ENCODE measurements at places on chromosomes 16 and 17. TPM values are rescaled to one million over a fixed set of nuclear protein-coding genes. Genes with fewer than 3 reads are reported as not detected.

ABCA9 gene
- polyA plus RNA-seq: 6.0 TPM

CSH2 gene
- not detected for polyA plus RNA-seq

TLCD3B gene
- 1.8 TPM for polyA plus RNA-seq

NCBP3 gene
- 21.9 TPM for polyA plus RNA-seq

MT1H gene
- 0.98 TPM for polyA plus RNA-seq

GPR142 gene
- polyA plus RNA-seq: 0.13 TPM

TBC1D3I gene
- polyA plus RNA-seq: 1.4 TPM

LRRC59 gene
- polyA plus RNA-seq: 305 TPM

PYDC1 gene
- not detected for polyA plus RNA-seq

- H3K27ac ChIP-seq: peak overlapping the region; percentile 48
- no peaks in the 10 kb centered on the region for H3K36me3 ChIP-seq
- peaks cover 26% of the 10 kb centered on the region for H3K4me1 ChIP-seq
- H3K27me3 ChIP-seq: no peaks in the 10 kb centered on the region
- peak overlapping the region; percentile 27 for H3K4me3 ChIP-seq
These were observed 429 bp downstream of the KIF1C start for GRCh38 chr17:4998027-4998731.

DNA sequence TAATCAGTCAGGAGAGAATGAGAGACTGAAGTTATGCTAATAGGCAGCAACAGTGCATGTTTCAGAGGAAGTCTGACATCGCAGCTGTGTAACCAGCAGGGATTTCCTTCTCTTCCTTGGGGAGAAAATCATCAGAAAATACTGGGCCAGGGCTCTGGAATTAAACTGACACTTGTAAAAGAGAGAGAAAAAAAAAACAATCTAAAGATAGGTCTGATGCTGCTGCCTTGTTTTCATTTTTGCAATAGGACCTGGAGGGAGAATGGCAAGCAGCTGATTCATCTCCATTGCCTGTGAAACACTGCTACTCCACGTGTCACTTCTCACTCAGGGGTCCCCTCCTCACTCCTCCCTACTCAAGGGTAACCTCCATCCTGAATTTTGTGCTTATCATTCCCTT is 17.7 kb upstream of the CORO6 start:
- no peak for DNase-seq
- H3K36me3 ChIP-seq: peaks cover 17% of the 10 kb centered on the region
- peaks cover 4% of the 10 kb centered on the region for H3K4me1 ChIP-seq
- H3K27me3 ChIP-seq: no peaks in the 10 kb centered on the region
- H3K27ac ChIP-seq: no peak overlapping the region

- no peak for DNase-seq
- H3K4me3 ChIP-seq: no peak within 1 kb of the TSS
- peaks cover 4% of the 10 kb centered on the region for H3K4me1 ChIP-seq
- H3K27ac ChIP-seq: no peak within 1 kb of the TSS
- peaks cover 77% of the 10 kb centered on the region for H3K27me3 ChIP-seq
These were observed at the start of gene HNF1B for GRCh38 chr17:37744961-37745800. HNF1B (minus strand) TSS chr17:37745059; CDS start chr17:37744884, 175 bp downstream.

DNA sequence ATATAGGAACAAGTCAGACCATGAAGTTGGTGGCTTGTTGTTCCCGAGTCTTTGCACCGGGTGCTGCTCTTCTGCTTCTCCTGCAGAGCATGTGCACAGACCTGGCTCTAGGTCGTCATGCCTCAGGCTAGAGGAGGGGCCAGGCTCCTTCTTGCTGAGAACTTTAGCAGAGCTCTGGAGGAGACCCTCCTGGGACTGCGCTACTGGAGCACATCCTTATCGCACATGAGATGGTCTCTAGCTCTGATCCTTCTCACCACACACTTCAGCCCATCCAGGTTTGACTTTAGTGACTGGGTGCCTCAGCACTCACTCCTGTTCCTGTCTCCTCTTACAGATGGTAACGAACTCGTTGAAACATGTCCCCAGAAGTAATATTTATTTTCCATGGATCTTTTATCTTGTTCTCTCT is 14.9 kb downstream of the FOXK2 start:
- peak overlapping the region; percentile 14 for H3K27ac ChIP-seq
- H3K36me3 ChIP-seq: no peaks in the 10 kb centered on the region
- H3K4me3 ChIP-seq: no peak overlapping the region

GRCh38 chr17:10031606-10032005 is 126.5 kb upstream of the RCVRN start:
- no peak for DNase-seq
- H3K27me3 ChIP-seq: no peaks in the 10 kb centered on the region
- H3K36me3 ChIP-seq: no peaks in the 10 kb centered on the region

GRCh38 chr17:8223356-8224126 is 13.2 kb upstream of the AURKB start:
- peaks cover 9% of the 10 kb centered on the region for H3K4me1 ChIP-seq
- peak; percentile 70 for DNase-seq
- H3K4me3 ChIP-seq: peak overlapping the region; percentile 35
- no peaks in the 10 kb centered on the region for H3K27me3 ChIP-seq
- H3K27ac ChIP-seq: peak overlapping the region; percentile 94

- no peak for DNase-seq
- no peak overlapping the region for H3K4me3 ChIP-seq
- H3K27ac ChIP-seq: no peak overlapping the region
These were observed 8.9 kb downstream of the RNF166 start for GRCh38 chr16:88697116-88697830.

DNA sequence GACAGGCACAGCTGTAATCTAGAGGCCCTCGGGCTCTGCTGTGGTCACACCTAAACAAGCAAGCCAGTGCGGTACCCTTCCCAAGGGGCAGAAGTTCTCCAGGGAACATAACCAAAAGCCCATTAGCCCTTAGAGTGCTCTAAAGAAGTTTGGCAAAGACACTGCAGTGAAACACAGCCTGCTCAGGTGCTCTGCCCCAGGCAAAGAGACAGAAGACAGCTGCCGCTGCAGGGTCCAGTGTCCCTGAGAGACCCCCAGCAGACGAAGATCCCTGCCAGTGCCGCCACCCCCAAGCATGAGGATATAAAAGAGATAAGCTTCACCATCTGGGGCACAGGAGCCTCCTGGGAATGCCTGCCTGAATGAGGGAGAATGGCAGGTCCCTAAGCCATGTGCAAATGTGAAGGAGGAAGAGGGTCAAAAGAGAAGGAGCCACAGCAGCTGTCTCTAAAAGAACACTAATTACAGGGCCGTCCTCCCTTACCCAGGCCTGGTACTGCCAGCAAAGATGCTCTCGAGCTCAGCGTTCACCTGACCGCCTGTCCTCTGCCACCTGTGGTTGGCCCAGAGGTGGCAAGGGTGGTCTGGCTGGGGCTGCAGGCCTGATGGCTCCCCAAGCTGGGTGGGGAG is 29.7 kb downstream of the CUEDC1 start:
- H3K27ac ChIP-seq: no peak overlapping the region
- H3K36me3 ChIP-seq: no peaks in the 10 kb centered on the region
- H3K27me3 ChIP-seq: no peaks in the 10 kb centered on the region
- no peak overlapping the region for H3K4me3 ChIP-seq
- peaks cover 44% of the 10 kb centered on the region for H3K4me1 ChIP-seq

- DNase-seq: no peak
- H3K4me1 ChIP-seq: no peaks in the 10 kb centered on the region
- no peak overlapping the region for H3K27ac ChIP-seq
- H3K4me3 ChIP-seq: no peak overlapping the region
- H3K36me3 ChIP-seq: no peaks in the 10 kb centered on the region
These were observed 20.1 kb upstream of the ALDH3A1 start for GRCh38 chr17:19768046-19768782.

DNA sequence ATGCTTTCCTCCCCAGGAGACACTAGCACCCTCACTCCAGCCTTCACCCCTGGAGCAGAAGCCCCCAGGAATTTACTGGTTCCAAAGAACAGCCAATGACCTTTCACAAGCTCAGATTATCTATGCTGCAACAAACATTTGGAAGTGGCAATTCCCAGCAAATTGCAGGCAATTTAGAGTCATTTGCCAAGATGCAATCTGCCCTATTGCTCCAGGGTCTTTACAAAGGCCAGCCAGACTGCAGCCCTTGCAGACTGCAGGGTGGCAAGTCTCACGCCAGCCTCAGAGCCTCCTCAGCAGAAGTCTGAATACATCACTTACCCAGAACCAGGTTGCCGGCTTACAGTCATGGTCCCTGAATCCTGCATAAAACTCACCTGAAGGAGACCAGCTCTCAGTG is 21.8 kb downstream of the AXIN1 start:
- DNase-seq: no peak
- no peaks in the 10 kb centered on the region for H3K27me3 ChIP-seq
- no peak overlapping the region for H3K4me3 ChIP-seq
- no peak overlapping the region for H3K27ac ChIP-seq

DNA sequence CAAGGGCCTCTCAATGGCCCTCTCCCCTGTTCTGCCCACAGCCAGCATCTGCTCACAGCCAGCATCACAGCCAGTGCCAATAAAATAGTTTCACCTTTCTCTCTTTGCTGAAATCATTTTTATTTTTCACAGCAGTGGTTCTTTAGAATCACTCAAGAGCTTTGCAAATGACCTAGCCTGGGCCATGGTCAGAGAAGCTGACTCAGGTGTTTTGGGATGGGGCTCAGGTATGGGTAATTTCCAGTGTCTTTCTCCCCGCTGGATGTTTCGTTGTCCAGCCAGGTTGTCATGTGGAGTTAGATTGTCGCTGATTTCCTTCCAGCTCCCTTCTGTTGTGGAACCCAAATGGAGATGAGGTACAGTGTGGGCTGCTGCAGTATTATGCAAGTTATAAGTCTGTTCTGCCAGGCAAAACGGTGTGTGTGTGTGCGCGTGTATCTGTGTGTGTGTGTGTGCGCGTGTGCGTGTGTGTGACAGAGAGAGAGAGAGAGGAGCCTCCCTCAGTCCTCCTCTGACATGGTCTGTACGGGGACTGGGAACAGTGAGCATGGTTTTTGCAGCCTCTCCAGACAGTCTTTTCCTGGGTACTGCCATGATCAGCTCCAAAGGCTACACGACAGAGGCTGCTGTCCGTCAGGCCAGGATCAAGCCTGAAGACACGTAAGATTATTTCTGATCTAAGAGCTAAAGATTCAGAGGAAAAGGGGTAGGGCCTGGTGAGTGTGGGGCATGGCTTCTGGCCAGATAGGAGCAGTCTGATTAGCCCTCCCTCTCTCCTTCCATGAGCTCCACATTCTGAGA is 1.4 kb upstream of the PMP22 start:
- no peak overlapping the region for H3K27ac ChIP-seq
- H3K4me1 ChIP-seq: no peaks in the 10 kb centered on the region
- H3K36me3 ChIP-seq: no peaks in the 10 kb centered on the region
- no peak for DNase-seq

GRCh38 chr16:678209-678857 is 1.9 kb upstream of the STUB1 start:
- H3K4me1 ChIP-seq: peaks cover 41% of the 10 kb centered on the region
- peaks cover 24% of the 10 kb centered on the region for H3K36me3 ChIP-seq
- no peak overlapping the region for H3K4me3 ChIP-seq
- H3K27ac ChIP-seq: no peak overlapping the region
- DNase-seq: no peak

- H3K4me1 ChIP-seq: peaks cover 44% of the 10 kb centered on the region
- H3K27ac ChIP-seq: peak overlapping the region; percentile 79
- DNase-seq: no peak
- H3K27me3 ChIP-seq: no peaks in the 10 kb centered on the region
These were observed 2.9 kb upstream of the PGS1 start for GRCh38 chr17:78375401-78376151.

- H3K36me3 ChIP-seq: no peaks in the 10 kb centered on the region
- DNase-seq: peak; percentile 49
- no peaks in the 10 kb centered on the region for H3K27me3 ChIP-seq
- no peak overlapping the region for H3K27ac ChIP-seq
- no peak overlapping the region for H3K4me3 ChIP-seq
These were observed 7.2 kb upstream of the KRT36 start for GRCh38 chr17:41496803-41497484.

- peaks cover 17% of the 10 kb centered on the region for H3K4me1 ChIP-seq
- H3K36me3 ChIP-seq: no peaks in the 10 kb centered on the region
- no peaks in the 10 kb centered on the region for H3K27me3 ChIP-seq
- H3K27ac ChIP-seq: peak overlapping the region; percentile 75
- DNase-seq: peak; percentile 89
These were observed 19.8 kb downstream of the SMTNL2 start for GRCh38 chr17:4604111-4604644.

DNA sequence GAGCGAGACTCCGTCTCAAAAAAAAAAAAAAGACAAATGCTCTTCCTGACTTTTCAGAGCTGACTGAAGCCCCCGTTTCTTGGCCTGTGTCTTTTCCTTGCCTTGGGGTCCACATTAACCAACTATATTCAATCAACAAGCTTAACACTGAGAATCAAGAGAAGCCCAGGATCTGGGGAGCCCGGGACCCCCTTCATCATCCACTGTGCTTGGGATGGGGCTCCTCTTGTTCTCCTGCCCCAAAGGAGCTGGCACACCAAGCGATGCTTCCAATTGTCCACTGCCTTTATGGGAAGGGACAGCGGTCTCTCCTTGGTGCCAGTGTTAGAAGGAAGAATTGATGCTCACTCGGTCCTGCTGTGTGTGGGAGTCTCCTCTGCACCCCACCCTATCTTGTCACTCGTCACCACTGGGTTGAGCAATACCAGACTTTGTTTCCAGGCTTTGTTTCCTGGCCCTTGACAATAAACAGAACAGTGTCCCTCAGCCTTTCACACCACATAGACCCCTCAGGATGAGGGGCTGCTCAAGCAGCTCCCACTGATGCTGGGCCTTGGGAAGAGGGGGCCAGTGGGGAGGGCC is 146.7 kb downstream of the KCNJ12 start:
- no peak overlapping the region for H3K4me3 ChIP-seq
- H3K4me1 ChIP-seq: no peaks in the 10 kb centered on the region
- H3K36me3 ChIP-seq: no peaks in the 10 kb centered on the region
- no peak for DNase-seq
- H3K27me3 ChIP-seq: no peaks in the 10 kb centered on the region

GRCh38 chr17:62855156-62855555 is 47.0 kb upstream of the MARCHF10 start:
- H3K36me3 ChIP-seq: no peaks in the 10 kb centered on the region
- H3K27ac ChIP-seq: no peak overlapping the region
- no peak for DNase-seq
- H3K4me3 ChIP-seq: no peak overlapping the region
- H3K27me3 ChIP-seq: no peaks in the 10 kb centered on the region

DNA sequence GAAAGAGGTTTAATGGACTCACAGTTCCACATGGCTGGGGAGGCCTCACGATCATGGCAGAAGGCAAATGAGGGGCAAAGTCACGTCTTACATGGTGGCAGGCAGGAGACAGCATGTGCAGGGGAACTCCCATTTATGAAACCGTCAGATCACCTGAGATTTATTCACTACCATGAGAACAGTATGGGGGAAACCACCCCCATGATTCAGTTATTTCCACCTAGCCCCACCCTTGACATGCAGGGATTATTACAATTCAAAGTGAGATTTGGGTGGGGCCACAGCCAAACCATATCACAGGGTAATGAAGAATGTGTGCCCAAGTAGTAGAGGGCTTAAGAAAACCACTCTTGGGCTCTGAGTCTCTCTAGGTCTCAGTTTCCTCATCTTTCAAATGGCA is 85.1 kb downstream of the PRKCB start:
- no peak for DNase-seq
- no peaks in the 10 kb centered on the region for H3K36me3 ChIP-seq
- H3K27me3 ChIP-seq: no peaks in the 10 kb centered on the region
- H3K27ac ChIP-seq: no peak overlapping the region

DNA sequence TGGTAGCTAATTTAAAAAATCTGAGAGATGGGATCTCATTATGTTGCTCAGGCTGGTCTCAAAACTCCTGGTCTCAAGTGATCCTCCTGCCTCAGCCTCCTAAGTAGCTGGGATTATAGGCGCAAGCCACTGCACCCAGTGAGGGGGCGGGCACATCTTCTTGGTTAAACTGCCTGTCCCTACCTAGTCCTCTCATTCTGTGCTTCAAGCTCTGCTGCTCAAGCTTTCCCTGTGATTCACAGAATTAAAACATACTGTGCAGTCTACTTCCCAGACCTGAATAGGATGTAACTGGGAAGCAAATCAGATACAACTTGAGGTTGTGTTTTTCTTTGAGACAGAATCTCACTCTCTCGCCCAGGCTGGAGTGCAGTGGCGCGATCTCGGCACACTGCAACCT is 2.3 kb downstream of the MRPL38 start:
- H3K36me3 ChIP-seq: no peaks in the 10 kb centered on the region
- DNase-seq: no peak
- peaks cover 12% of the 10 kb centered on the region for H3K4me1 ChIP-seq
- no peak overlapping the region for H3K27ac ChIP-seq
